Astrocyte of the hippocampus (primary cell): ENCODE measurements at places on chromosomes 4 and X.
A peak's percentile ranks its signal among the peaks of the same experiment; 100 is the strongest.

DNA sequence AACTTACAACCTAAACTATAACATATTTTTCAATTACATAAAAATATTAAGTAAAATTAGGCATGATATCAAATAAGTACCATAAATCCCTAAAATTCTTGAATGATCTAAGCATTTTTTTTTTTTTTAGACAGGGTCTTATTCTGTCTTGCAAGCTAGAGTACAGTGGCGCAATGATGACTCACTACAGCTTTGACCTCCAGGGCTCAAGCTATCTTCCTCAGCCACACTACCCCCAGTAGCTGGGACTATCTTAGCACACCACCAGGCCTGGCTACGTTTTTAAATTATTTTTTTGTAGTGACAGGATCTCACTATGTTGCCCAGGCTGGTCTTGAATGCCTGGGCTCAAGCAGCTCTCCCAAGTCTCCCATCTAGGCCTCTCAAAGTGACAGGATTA is 1042.3 kb downstream of the FSTL5 start:
- no peak for DNase-seq

DNA sequence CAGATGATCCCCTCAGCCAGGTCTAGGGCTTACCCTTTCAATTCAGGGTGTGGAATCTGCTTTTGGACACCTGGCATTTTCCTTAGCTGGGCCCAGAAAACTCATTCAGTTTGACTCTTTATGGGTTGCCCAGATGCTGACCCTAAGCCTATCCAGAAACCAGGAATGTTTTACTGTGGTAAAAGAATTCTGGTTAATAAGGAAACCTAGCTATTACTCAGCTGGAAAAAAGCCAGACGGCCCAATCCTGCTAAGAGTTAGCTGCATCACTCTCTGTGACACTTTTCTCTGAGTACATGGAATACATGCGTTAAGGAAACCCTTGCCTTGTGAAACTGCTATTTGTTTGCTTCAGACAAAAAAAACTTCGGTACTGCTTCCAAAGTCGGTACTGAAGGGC is 28.0 kb downstream of the ING2 start:
- peak; percentile 76 for DNase-seq

DNA sequence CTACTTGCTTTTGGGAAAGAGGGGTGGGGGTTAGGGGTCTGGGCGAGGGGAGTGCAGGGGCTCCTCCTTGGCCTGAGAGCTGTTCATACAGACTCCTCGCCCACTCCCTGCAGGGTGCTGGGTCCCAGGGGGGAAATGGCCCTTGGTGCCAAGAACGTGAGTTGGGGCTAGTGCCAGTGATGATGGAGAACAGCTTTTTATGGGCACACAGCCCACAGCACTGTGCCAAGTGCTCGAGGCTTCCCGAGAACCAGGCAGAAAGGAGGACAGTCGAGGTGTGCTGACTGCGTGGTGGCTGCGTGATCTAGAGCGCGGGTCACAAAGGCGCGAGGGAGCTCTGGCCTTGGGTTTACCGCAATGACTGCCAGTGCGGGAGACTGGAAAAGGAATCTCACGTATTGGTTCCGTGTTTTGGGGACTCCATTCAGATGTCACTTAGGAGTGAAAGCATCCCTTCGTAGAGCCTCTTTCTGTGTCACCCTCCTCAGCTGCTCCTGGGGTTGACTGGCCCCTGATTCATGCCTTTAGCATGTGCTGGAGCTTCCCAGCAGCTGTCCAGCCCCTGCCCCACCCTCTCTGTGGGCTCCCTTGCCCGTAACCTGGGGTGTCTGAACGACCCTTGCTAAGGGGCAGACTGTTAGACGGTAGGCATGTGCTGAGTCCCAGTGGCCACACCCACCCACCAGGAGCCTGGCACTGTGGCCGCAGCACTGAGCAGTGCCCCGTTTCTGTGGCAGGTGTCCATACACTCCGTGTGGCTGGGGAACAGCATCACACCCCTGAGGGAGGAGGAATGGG is 20.9 kb upstream of the MSANTD1 start:
- DNase-seq: no peak

DNA sequence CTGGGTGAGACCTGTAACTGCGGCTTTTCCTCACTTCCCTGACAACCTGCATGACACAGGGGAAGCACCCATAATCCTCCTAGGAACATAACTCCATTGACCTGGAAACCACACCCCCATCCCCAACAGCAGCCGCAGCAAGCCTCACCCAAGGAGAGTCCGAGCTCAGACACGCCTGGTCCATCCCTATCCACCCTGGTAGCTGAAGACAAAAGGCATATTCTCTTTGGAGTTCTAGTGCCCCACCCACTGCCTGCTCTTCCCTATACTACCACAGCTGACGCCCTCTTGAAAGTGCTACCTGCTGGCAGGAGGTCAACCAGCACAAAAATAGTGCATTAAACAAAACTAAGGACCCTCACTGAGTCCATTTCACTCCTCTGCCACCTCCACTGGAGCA is 1080.9 kb upstream of the IGFBP7 start:
- no peak for DNase-seq

DNA sequence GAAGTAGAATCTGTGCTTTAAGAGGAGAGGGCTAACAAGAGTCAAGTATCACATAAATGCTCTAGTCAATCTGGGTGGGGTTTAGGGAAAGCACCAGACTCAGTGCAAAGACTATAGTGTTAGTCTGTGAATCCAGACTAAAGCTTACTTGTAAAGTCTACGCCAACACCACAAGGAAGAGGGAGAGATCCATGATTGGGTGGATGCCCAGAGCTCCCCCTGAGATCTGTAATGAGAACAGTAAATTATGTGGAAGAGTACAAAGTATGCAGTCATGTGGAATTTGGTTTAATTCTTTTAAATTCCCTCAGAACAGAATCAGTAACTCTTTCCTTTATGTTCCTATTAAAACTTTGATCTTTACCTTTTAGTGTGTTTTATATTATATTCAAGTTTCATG is 354.7 kb upstream of the SPANXN4 start:
- no peak for DNase-seq

- no peak for DNase-seq
These were observed 438.6 kb upstream of the EPHA5 start for GRCh38 chr4:66108898-66109297.

DNA sequence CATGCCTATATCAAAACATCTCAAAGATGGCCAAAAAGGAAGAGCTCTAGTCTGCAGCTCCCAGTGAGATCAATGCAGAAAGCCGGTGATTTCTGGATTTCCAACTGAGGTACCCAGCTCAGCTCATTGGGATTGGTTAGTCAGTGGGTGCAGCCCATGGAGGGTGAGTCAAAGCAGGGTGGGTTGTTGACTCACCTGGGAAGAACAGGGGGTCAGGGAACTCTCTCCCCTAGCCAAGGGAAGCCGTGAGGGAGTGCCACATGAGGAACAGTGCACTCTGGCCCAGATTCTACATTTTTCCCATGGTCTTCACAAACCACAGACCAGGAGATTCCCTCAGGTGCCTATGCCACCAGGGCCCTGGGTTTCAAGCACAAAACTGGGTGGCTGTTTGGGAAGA is 57.3 kb upstream of the FGF16 start:
- no peak for DNase-seq
